Thyroid gland (tissue), 4 donors: ENCODE measurements at places on chromosomes 6 and 20.

GRCh38 chr6:12440981-12441380 is 150.8 kb downstream of the EDN1 start:
- DNase-seq = no peak

- no peak for DNase-seq
These were observed 62.8 kb upstream of the APCDD1L start for GRCh38 chr20:58577871-58578598.

- DNase-seq = no peak
These were observed 101.9 kb downstream of the CDH4 start for GRCh38 chr20:61354001-61354390.

- no peak for DNase-seq
These were observed 10.0 kb downstream of the MBOAT1 start for GRCh38 chr6:20202324-20202658.

DNA sequence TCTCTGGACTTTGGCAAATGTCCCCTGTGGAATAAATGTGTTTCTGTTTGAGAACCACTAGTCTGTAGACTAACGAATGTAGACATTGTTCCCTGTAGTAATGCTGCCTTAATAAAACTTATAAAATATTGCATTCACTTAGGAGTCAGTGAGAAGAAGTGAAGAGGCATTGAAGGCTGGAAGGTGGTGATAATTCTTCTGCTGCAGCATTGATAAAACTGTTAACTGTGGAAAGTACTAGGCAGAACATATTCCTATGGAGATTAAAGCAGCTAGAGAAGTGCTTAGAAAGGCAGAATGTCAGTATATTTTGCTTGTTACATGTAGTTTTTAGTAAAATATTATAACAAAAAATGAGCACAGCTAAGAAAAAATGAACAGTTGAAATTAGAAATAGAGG is 4.8 kb downstream of the PGK2 start:
- DNase-seq = no peak

DNA sequence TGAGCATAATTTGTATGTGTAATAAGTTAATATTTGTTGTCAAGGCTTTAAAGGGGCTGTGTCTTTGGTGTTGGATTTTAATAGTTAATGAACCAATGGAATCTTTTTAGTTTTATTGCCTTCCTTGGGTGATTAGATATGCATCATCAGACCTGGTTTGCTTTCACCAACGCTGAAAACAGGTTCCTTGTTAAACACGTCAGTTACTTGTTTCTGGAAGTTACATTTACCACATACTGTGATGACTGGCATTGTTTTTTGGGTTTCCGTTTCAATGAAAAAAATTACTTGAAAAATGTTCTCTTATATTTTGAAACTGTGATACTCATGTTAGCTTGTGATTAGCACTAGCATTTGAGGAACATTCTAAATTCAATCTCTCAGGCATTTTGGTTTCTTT is 58.6 kb upstream of the RNF144B start:
- DNase-seq = no peak

- DNase-seq = no peak
These were observed 45.3 kb upstream of the ZNF184 start for GRCh38 chr6:27517928-27518787.

- no peak for DNase-seq
These were observed 468.4 kb downstream of the PHF3 start for GRCh38 chr6:64104051-64104450.

DNA sequence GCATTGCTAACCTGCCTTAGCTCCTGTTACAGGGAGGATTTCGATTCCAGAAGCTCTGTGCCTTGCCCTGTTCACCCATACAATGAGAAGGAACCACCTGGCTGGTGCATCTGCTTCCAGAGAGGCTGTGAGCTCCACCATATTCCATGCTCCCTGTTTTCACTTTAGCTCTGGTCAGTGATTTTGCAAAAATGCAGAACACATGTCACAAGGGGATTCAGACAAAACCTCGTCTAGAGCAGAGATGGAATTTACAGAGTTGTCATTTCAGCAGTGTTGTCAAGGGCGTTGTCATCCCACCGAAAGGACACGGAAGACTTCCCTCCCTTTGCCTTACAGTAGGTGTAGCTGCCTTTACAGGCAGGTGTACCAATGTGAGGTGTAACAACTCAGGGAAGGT is 223.0 kb upstream of the ARID1B start:
- DNase-seq = no peak

- DNase-seq = no peak
These were observed 230.9 kb upstream of the SULF2 start for GRCh38 chr20:48015943-48016723.

DNA sequence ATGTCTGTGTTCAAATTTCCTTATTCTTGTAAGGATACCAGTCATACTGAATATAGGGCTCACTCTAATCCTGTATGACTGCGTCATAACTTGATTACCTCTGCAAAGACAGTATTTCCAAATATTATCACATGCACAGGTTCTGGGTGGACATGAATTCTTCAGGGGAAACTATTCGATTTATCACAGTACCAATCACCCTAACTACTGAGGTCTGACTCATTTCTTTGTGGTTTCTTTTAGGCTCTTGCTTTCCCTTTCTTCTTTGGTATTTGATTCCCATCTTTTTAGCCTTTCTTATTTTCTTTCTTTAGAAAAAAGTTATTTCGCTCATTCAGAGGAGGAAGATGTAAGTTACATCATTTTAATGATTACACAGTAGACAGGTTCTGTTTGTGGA is 40.3 kb upstream of the TBX18 start:
- DNase-seq = no peak

DNA sequence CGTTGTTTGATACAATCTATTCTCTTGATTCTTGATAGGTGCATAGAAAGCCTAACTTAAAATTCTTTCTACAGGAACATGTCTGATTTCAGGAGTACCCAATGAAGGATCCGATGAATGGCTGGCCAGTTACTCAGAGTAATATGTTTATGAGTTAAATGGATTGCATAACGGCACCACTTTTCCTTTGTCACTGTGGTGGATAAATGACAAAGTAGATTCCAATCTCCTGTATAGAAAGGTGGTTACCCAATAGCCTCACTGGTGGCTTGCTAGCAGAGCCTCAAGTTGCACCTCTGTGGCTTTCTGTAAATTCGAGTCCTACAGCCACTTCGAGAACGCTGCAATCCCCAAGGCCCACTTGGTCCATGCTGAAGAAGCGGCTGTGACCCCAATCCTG is 28.4 kb downstream of the LHFPL5 start:
- DNase-seq = no peak

- no peak for DNase-seq
These were observed 72.5 kb downstream of the CD40 start for GRCh38 chr20:46190478-46191167.

- DNase-seq = no peak
These were observed 17.4 kb upstream of the NCOA3 start for GRCh38 chr20:47484303-47484702.

DNA sequence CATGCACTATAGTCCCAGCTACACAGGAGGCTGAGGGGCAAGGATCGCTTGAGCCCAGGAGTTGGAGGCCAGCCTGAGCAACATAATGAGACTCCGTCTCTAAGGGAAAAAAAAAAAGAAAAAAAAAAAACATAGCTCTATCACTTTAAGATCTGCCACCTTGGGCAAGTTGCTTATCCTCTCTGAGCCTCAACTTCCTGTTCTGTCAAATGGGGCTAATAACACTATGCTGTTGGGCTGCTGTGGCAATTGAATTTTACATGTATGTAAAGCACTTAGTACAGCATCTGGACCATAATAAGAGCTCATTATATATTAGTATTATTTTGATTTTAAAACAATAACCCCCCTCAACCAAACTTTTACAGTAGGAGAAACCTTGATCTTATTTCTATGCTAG is 141.5 kb downstream of the ATXN1 start:
- no peak for DNase-seq

DNA sequence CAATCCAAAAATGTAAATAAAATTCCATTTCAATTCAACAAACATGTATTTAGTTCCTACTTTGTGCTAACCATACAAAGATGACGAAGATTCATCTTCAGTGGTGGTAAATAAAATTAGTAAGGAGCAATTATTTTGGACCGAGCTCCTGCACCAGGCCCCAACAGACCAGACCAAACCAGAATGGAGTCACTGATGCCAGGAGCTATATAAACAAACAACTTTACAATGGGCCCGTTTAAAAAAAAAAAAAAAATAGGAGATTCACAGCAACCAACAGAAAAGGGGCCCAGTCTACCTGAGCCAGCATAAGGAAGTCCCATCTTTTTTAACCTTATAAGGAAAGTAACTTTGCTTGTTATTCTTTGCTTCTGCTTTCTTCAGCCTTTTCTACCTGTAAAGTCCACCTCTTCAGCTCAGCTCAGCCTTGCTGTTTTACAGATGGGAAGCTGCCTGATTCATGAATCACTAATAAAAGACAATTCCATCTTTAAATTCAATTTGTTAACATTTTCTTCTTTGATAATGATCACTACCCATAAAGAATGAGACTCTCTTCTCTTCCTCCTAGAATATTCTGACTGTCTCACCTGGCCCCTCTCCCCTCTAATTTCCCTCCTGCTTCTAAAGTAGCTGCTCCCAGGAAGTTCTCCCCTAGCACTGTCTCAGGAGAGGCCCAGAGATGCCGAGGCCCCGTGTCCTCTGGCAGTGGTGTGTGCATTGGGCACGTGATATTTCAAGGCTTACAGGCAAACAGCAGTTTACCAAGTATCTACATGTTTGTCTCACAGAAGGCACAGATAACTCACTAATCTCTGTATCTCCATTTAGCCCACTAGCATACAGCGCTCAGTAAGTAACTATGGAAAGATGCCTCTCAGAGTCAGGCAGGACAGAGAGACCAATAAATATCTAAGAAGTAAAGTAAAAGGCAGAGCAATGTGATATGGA is 8.4 kb downstream of the MBOAT1 start:
- DNase-seq = no peak

DNA sequence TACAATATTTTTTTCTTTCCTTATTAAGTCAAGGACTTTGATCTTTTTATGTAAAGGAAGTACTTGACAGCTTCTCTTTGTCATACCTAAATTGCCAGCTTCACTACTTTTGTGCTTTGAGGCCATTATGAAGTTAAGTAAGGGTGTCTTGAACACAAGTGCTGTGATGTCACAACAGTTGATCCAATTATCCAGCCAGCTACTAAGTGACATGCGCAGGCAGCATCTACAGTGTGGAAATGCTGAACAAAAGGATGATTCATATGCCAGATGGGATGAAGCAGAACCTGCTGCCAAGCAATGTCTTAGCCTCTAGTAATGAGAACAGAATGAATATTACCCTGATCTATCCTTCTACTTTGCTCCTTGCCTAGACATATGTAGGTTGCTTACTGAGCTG is 68.3 kb upstream of the TMEM244 start:
- no peak for DNase-seq

GRCh38 chr6:39892490-39893129 is 41.7 kb downstream of the MOCS1 start:
- peak; percentile 72 for DNase-seq

DNA sequence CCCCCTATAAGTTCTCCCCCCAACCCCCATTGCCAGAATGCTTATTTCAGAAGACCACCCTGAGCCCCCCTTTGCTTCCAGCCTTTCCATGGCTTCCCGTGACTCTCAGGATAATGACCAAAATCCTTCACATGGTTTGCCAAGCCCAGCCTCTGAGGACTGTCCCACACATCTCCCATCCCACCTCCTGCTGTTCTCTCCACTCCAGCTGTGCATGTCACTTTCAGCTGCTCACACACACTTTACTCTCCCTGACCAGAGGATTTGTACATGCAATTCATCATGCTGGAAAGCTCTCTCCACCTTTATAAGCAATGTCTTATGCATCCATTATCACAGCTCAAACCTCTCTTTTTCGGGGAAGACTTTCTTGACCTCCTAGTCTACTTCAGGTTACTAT is 164.2 kb downstream of the PRL start:
- no peak for DNase-seq

DNA sequence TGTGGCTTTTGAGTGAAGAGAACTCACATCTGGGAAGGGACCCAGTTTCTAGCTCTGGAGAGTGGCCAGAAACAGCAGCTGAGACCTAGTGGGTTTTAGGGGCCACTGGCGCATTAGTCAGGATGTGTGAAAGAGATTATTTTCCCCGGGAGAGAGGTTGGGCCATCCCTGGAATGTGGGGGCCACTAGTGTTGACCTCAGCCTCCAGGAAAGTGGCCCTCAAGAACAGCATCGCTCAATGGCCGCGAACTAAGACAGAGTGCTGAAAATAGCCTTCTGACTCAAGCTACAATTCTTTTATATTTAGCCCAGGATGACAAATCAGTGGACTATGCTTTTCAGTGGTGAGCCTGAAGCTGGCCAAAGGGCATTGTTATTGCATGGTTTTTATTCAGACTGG is 210.4 kb upstream of the RNF24 start:
- no peak for DNase-seq

DNA sequence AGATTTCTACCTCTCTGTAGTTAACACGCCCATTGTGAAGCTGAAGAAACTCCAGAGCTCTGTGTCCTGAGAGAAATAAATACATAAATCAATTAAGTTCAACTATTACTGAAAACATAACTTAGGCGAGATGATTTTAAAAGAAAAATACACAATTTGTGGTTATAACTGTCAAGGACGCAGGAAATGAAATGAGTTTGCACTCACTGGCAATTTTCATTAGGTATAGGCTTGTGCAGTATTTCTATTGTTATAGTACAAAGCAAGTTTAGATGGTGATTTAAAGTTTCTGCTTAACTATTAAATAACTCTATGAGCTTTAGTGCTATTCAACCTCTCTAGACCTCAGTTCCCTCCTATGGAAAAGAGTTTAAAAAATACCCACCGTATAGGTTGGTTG is 3.3 kb downstream of the GPLD1 start:
- no peak for DNase-seq

- DNase-seq = no peak
These were observed 13.1 kb downstream of the CDC5L start for GRCh38 chr6:44400572-44400971.

DNA sequence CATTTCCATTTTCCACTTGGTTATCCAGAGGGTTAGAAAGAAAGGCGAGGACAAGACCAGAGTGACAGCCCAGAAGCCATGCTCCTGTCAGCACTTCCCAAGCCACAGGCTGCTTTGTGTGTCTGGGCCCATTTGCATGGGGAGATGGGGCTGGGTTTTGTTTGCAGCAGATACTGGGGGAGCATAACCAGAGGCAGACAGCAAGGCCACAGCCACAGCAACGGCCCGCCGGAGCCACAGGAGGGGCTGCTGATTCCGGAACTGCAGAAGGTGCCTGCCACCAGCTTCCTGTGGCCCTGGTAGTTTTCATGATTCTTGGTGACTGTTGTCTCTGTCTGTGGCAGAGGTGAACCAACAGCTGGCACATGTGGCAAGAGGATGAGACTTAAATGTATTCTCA is 106.6 kb downstream of the DLL1 start:
- no peak for DNase-seq

- DNase-seq = no peak
These were observed 37.7 kb upstream of the MAFB start for GRCh38 chr20:40726776-40727175.

GRCh38 chr20:25453035-25453810 is 45.8 kb downstream of the GINS1 start:
- DNase-seq = peak; percentile 58

GRCh38 chr6:118894425-118895260 is 691 bp downstream of the ASF1A start:
- DNase-seq = peak; percentile 86

- DNase-seq = peak; percentile 99
These were observed 2.2 kb upstream of the ARHGAP40 start for GRCh38 chr20:38599410-38599882.
